ENCODE measurements at places on chromosomes 16 and 17. TPM values are rescaled to one million over a fixed set of nuclear protein-coding genes. Genes with fewer than 3 reads are reported as not detected.

GRCh38 chr16:87968541-87968940, 17.3 kb downstream of the BANP start:
- ATAC-seq, result peak; percentile 52

GRCh38 chr17:63993368-63993985, 4.7 kb upstream of the PRR29 start:
- no peak for ATAC-seq

DNA sequence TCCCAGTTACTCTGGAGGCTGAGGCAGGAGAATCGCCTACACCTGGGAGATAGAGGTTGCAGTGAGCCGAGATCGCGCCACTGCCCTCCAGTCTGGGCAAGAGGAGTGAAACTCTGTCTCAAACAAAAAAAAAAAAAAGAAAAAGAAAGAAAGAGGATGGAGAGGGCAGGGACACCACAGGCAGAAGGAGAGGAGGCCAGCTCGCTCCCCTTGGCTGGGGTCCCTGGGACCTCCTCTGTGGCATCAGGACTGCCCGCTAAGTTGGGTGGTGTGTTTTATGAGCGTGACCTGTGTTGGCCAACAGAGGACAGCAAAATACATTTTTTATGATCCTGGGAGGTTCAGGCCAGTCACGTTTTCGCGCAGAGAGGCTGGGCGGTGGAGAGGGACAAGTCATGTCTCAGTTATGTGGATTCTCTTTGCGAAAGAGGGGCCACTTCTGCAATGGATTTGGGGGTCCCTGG, 229.6 kb downstream of the MRTFB start:
- peak; percentile 81 for ATAC-seq

- no peak for ATAC-seq
Measured at GRCh38 chr16:64866021-64866420, 255.8 kb downstream of the CDH11 start.

COIL gene
- 11.5 TPM for total RNA-seq

- no peak for ATAC-seq
Measured at GRCh38 chr17:7367918-7368598, 12.8 kb upstream of the TNK1 start.

KRT24 gene
- total RNA-seq, result 1.2 TPM

TIGD7 gene
- 4.4 TPM for total RNA-seq

ABCC3 gene
- total RNA-seq, result 18.7 TPM

COTL1 gene
- 13.1 TPM for total RNA-seq

CAPNS2 gene
- 1.9 TPM for total RNA-seq

- ATAC-seq, result peak; percentile 21
Measured at GRCh38 chr17:12229335-12229734, 208.7 kb downstream of the MAP2K4 start.

- no peak for ATAC-seq
Measured at GRCh38 chr16:1769402-1770300, 1.7 kb downstream of the NME3 start.

Data from gastroesophageal sphincter (tissue), 4 donors.